ENCODE measurements at places on chromosomes 11 and 22. TPM values are rescaled to one million over a fixed set of nuclear protein-coding genes. Genes with fewer than 3 reads are reported as not detected.

Gene SCN3B
- total RNA-seq, result 0.26 TPM

Gene ABCC8
- total RNA-seq, result not detected

Gene SLC22A25
- not detected for total RNA-seq

Gene CHKA
- 57.5 TPM for total RNA-seq

Gene CALCB
- not detected for total RNA-seq

Gene OR2AG1
- not detected for total RNA-seq

Gene DDX17
- 333 TPM for total RNA-seq

Gene SLC22A9
- not detected for total RNA-seq

Gene LMO2
- 0.23 TPM for total RNA-seq

Gene CCDC188
- total RNA-seq, result not detected

Gene ZDHHC8
- 26.8 TPM for total RNA-seq

Gene CHRNA10
- total RNA-seq, result 0.36 TPM

Gene A4GALT
- total RNA-seq, result 0.63 TPM

Gene THY1
- total RNA-seq, result not detected

Gene KRTAP5-8
- not detected for total RNA-seq

Gene SCGB2A2
- total RNA-seq, result not detected

Gene PGM2L1
- total RNA-seq, result 1.9 TPM

Gene POU2AF2
- total RNA-seq, result not detected

Gene GLYATL2
- 0.33 TPM for total RNA-seq

Gene JAML
- not detected for total RNA-seq

Gene KLHL35
- total RNA-seq, result 6.6 TPM

All from PC-3 (cell line).